Kasumi-1 (cell line): ENCODE measurements at places on chromosomes 13 and 19.

GRCh38 chr19:10788146-10788545 is 47.9 kb downstream of the TMED1 start:
- no peak for DNase-seq

GRCh38 chr19:21134934-21135366 is 6.9 kb upstream of the ZNF431 start:
- no peak for DNase-seq

DNA sequence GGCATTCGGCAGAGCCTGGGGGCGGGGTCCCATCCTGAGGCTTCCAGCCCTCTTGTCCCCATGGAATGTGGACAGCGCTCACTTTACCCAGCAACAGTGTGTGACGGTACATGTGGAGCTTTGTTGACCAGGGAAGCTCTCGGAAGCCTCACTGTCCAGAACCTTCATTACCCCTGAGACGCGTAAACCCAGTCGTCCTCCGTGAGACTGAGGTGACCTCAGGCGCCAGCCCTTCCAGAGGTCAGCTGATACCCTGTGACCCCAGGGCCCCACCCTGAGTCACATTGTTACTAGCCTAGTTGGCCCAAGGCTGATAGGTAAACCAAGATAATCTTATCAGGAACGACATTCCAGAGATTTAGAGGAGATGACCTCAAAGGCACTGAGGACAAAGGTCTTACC is 10.2 kb upstream of the TMEM160 start:
- no peak for DNase-seq

DNA sequence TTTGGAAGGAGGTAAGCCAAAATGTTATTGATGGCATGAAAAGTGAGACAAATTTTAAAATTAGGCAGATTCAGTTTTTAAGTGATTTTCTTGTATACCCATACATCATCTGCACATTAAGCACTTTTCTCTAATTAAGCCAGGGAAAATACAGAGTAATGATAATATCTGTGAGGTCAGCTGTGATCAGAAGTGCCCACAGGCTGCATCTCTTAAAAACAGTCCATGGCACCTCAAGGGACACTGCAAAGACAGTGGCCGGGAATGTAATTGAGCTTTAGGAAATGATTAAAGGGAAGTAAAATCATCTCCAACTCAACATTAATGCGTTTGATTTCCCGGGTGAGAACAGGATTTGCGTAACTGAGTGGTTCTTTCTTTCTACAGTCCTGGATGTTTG is 2.0 kb downstream of the COL4A1 start:
- no peak for DNase-seq
